ENCODE measurements at places on chromosomes 6 and 20.

DNA sequence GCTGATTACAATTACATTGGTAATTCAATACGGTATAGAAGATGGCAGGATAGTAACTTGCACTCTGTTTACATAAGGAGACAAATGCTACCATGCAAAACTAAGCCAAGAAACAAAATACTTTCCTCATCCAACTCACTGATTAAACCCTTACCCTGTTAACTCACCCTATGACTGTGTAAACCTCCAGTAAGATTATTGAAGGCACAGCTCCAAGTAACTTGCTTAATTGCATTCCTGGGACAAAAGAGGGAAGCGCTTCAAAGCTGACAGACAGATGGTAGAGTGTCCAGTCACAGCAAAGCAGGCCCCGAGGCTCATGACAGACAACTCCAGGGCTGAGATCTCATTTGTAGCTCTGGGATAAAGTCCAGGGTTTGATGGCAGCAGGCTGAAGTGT lies 6.9 kb upstream of the KIF16B start:
- no peak for DNase-seq

GRCh38 chr20:58450254-58450653 lies 61.2 kb downstream of the VAPB start:
- DNase-seq: no peak

DNA sequence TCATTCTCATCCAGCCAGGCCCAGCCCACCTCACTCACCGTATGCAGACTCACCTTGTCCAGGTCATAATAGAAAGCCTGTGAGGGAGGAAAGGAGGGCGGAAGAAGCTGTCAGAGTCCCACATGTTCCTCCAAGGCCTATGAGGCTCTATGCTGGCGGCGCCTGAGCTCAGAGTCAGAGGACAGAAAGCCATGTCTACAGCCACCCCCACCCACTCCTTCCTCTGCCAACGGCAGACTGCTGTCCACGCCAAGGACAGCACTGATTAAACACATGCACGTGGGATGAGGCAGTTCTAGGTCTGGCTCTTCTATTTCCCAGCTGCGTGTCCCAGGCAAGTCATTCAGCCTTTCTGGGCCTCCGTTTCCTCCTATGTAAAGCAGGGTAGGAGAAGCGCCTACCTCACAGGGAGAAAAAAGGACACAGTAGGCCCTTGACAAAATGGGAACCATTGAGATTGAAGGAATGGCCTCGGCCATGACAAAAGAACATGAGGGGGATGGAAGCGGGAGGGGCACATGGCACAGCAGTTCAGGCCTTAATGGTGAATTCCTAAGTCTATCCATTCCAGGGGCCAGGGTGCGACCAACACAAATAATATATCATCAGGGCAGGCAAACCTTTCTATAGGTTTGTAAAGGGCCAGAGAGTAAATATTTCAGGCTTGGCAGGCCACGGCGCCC lies 80.1 kb downstream of the RIPOR3 start:
- no peak for DNase-seq

DNA sequence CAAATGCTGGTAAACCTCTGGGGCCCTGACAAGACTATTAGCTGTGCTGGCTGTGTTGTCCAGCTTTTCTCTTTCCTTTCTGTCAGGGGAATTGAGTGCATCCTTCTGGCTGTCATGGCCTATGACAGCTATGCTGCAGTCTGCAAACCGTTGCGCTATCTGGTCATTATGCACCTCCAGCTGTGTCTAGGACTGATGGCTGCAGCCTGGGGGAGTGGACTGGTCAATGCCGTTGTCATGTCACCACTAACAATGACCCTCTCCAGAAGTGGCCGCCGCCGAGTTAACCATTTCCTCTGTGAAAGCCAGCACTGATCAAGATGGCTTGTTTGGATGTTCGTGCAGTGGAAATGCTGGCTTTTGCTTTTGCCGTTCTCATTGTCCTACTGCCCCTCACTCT lies 20.3 kb downstream of the OR2B6 start:
- no peak for DNase-seq

DNA sequence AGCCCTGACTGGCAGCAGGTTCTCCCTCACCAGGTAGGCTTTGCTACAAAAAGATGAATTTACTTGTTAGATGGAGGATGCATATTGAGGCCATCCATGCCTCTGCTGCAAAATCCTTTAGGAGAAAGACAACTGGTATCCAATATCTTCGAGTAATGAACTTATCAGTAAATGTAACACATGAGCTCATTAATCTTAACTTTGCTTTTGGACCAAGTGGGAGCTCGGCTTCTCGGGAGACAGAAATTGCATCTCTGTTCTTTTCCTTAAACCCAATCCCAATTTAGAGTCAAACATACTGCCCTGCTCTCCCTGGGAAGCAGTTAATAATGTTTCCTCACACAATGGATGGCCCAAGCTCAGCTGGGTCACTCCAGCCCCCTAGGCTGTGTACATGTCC lies 330.5 kb downstream of the ZFAND3 start:
- DNase-seq: no peak

DNA sequence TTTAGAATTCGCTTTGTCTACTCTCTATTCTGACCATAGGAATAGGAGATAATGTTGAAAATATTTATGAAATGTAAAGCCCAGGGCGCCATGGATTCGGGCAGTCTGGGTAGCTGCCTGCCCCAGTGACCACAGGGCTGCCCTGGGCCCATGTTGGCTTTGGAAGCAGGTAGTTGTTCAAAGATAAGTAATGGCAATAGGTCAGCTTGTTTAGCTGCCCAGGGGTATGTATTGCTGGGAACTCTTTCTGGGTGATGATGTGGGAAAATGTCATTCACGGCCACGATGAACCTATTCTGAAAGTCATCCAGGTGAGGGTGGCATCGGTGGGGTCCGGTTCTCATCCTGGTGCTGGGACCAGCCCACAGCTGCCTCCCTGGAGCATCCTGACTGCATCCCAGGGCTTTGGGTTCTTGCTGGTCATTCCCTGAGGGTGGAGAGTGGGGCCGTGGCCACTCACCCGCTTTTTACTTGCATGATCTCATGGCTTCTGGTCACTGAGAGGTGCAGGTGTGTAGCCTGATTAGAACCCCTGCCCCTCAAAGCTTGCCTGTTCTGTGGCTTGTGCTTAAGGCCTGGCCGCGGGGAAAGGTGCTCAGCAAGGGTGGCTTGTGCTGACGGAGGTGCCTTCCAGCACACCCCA lies 102.8 kb downstream of the ERMARD start:
- DNase-seq: no peak

DNA sequence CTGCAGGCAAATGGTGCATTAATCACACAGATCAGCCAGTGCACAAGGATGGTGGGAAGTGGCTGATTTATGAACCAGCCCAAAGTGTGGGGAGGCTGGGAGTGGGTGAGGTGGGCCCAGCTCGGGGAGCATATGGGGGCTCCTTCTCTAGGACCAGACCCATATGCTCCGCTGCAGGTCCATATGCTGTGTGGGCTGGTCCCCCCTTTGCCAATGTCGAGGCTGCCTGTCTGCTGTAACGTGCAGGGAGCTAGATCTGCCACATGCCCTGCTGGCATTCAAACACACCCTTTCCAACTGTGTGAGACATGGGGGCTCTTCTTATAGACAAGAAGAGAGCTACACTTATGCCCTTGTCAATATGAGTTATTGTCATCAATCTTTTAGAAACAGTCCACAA lies 566.3 kb downstream of the DHX35 start:
- no peak for DNase-seq

DNA sequence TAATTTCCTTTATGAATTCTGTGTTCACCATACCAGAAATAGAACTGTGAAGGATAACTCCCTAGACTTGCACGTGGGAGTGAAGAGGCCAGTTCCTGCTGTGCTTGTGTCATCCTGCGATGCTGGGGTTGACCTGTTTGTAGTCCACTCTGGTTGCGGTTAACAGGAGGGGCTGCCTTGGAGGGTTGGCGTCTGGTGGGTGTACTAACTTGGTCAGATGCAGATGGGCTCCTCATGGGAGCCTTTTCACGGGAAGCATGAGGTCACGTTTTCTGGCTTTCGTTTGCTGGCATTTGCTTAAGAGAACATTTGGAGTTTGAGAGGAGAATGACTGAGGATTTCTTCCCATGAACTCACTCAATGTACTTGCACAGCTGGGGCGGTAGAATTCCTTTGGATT lies 41.2 kb downstream of the IGF2R start:
- DNase-seq: no peak

DNA sequence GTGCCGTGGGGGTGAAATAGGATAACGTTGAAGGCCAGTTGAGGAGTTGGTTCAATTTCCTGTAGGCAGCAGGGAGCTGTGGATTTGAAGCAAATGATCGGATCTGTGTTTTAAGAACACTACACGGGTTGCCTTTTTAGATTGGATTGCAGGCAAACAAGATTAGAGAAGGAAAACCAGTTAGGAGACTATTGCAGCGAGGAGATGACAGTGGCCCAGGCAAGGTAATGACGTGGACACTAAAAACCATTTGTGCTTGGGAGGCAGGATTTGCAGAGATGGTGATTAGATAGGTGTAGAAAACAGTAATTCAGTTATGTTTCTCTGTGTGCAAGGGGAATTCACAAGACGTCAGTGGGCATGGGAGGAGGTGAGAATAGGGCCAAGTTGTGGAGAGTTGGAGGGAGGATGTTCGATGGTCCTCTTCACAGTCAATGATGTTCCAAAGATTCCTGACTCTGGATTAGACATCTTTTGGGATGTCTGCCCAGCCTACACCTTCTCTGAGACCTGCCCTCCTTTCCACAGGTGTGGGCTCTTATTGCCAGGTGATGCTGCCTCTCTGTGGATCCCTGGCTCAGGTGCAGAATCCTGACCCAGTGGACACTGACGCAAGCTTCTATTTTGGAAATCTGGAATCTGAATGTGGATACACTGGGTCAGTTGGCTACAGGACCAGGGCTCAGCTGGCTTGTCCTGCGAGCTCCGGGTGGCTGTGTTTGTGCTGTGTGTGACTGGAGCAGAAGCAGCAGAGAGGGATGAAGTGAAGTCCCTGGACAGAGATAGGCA lies 54.2 kb downstream of the TFAP2C start:
- no peak for DNase-seq

DNA sequence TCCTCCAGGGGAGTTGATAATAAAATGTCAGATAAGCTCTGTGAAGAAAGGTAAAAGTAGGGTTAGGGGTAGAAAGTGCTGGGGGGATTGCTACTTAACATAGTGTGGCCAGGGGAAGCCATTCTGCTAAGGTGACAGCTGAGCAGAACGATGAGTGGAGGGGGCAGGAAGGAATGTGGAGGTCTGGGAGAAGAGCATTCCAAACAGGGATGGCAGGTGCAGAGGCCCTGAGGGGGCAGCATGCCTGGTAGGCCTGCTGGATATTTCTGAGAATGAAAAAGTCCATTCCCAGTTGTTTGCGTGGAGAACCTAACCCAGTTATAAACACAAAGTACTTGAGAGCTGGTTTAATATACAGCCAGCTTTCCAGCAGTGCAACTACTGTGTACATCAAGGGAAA lies 9.3 kb downstream of the GFRA4 start:
- no peak for DNase-seq

DNA sequence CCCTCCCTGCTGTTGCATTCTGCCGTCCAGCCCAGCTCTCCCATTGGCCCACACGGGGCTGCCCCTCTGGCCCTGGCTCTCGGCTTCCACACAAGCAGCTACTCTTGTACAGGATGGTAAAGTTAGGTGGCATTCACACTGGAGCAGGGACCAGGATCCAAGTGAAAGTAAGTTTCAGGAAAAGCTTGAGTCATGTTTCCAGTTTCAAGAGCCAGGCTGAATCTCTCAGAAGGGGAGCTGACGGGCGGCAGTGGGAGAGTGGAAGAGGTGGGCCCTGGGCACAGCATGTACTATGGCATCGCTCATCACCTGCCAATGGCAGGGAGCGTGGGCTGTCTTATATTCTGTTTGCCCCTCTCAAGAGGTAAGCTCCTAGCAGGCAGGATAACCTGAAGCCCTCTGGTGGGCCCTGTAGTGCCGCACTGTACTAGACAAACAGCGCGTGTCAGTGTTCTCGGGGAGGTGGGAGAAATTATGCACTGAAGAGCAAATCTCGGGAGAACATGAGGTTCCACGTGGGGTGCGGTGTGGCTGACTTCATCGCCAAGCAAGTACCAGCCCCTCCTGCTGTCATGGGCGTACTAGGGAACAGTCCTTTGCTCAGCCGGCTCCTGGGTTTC lies 241.5 kb downstream of the NRN1 start:
- no peak for DNase-seq

- DNase-seq: no peak
Measured at GRCh38 chr6:110353457-110354001, 4.6 kb downstream of the METTL24 start.

- DNase-seq: no peak
Measured at GRCh38 chr6:90131125-90131524, 165.5 kb downstream of the BACH2 start.

DNA sequence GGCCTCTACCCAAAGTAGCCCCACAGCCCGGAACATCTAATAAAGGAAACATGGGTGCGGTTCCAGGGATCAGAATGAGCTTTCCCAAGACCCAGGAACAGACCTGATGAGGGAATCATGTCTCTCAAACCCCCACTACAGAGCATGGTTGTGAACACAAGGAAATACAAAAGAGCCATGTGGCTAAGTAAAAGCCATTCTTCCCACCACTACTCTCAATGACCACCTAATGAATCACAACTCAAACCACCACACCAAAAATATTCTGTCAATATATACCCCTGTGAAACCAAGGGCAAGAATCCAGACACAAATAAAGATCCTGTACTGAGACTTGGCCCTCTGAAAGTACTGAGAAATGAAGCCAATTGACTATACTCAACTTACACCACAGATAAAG lies 20.9 kb upstream of the COL21A1 start:
- no peak for DNase-seq

DNA sequence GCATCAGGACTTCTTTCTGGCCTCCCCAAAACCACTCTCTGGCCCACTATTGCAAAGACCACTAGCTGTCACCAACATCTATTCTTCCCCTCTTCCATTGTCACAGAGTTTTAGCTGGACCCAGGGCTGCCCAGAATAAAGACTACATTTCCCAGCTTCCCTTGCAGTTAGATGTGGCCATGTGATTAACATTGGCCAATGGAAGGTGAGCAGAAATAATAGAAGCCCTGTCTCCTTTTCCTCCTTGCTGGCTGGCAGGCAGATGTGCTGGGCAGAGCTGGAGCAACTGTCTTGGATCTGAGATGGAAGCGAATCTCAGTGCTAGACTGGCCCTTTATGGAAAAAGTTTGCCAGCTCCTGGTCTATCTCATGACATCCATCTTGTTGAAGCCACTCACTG lies 97.0 kb downstream of the KCNB1 start:
- peak; percentile 41 for DNase-seq

- peak; percentile 57 for DNase-seq
Measured at GRCh38 chr20:5353624-5354496, 37.1 kb upstream of the PROKR2 start.

GRCh38 chr6:153962555-153962954 lies 76.5 kb upstream of the OPRM1 start:
- no peak for DNase-seq
